ENCODE measurements at places on chromosomes 5 and 9.

DNA sequence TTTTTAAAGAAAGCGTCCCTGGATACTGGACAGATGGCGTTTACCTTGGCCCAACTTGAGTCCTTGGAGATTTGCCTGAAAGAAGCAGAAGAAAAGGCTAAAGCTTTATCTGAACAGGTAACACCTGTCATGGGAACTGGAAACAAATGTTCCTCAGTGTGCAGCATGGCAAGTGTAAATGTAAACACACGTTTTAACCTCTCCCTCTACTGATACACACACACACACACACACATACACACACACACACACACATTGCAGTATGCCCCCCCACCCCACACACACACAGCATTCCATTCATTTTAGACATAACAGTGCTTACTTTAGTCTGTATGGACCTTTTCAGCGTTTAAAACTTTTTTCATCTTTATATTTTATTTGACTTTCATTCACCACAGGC is 51.1 kb downstream of the CCDC192 start:
- DNase-seq, result no peak

DNA sequence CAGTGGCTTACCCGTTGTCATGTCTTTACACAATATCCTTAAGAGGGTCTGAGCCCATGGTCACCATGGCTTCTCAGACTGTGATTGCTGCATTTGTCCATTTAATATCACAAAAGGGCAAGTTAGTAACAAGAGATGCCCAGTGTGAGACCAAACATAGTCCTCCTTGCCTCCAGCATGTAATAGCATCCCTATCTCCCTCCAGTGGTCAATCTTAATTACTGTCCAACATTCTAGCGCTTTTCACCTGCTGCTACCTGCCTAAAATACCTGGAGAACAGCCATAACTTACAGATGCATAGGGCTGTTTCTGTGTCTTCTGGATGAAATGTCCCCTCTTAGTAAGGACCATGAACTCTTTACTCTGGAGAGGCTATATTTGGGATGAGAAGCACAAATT is 267.2 kb upstream of the DAB2 start:
- DNase-seq, result no peak

DNA sequence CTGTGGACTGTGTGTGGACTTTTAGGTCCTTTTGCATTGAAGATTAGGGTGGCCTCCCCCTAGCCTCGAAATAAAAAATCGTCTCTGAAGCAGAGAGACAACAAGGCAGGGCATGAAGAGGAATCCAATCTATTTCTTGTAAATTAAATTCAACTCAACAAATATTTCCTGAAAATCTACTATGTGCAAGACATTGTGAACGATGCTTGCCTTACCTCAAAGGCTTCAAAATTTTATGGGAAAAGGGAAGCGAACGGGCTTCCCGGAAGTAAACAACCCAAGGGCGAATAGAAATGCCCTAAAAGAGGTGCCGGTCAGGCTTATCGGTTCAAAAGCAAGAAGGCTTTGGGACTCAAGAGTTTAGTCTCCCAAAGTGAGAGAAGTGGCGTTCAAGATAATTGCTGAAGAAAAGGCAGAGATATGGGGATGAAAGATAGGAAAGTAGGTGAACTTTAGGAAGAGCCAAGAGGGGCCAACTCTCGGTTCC is 525 bp downstream of the KIF24 start:
- no peak for DNase-seq

DNA sequence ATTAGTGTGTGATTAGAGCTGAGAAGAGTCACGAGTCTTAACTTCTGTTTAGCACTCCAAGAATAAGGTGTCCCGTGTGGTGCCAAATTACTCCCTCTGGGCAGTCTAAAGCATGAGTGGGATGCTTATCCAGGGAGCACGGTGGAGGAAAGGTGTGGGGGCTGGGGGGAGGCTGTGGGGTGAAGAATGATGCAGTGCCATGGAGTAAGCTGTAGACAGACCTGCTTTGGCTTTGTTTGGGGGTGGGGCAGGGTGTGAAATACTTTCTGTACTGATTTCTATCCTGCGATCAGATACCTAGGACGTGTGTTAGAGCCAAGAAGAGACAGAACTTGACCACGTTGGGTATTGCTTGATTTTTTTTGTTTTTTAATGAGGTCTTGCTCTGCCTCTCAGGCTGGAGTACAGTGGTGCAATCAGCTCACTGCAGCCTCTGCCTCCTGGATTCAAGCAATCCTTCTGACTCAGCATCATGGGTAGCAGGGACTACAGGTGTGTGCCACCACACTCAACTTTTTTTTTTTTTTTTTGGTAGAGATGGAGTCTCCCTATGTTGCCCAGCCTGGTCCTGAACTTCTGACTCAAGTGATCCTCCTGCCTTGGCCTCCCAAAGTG is 232.8 kb downstream of the MAN2A1 start:
- DNase-seq, result no peak

- no peak for DNase-seq
Measured at GRCh38 chr5:97553604-97554452, 370.8 kb upstream of the RIOK2 start.

GRCh38 chr5:175415303-175415702 is 28.7 kb downstream of the DRD1 start:
- no peak for DNase-seq

DNA sequence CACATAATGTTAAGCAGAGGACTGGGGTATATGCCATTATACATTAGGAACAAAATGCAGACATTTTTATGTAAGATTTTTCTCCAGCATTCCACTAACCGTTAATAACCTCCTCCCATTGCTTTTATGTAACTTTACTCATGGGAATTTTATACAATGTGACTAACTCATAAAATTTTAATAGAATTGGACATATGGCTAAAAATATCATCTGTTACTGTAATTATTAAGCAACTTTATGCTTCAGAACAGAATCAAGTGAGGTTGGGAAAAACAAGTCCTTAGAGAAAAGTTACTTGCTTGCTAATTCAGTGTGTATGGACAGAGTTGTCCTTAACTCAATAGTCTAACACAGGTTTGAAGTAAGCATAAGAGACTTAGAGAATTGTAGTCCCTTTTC is 54.8 kb upstream of the PCSK1 start:
- DNase-seq, result no peak

DNA sequence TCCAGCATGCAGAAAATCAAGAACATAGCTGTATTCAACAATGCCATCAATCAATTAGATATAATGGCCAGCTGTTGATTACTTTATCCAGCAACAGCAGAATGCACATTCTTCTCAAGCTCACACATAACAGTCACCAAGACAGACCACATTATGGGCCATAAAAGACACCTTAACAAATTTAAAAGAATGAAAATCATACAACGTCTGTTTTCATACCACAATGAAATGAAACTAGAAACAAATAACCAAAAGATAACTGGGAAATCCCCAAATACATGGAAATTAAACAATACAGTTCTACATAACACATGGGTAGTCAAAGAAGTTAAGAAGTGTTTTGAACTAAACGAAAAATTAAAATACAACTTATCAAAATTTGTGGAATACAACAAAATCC is 130.9 kb upstream of the GNA14 start:
- no peak for DNase-seq

DNA sequence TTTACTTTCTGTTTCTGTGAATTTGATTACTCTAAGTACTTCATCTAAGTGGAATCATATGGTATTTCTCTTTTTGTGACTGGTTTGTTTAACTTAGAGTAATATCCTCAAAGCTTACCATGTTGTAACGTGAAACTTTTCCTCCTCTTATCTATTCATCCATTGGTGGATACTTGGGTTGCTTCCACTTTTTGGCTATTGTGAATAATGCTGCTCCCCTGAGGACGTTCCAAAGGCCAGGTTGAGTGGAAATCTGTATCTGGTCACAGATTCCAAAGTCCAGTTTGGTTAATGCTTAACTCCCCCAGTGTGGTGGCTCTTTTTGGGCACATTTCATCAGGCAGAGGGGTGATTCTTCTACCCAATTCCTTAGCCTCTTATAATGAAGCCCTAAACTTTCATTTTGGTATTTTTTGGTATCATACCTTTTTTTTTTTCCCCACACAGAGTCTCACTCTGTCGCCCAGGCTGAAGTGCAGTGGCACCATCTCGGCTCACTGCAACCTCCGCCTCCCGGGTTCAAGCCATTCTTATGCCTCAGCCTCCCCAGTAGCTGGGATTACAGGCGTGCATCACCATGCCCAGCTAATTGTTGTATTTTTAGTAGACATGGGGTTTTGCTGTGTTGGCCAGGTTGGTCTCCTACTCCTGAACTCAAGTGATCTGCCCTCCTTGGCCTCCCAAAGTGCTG is 65.4 kb downstream of the CMYA5 start:
- DNase-seq, result no peak

DNA sequence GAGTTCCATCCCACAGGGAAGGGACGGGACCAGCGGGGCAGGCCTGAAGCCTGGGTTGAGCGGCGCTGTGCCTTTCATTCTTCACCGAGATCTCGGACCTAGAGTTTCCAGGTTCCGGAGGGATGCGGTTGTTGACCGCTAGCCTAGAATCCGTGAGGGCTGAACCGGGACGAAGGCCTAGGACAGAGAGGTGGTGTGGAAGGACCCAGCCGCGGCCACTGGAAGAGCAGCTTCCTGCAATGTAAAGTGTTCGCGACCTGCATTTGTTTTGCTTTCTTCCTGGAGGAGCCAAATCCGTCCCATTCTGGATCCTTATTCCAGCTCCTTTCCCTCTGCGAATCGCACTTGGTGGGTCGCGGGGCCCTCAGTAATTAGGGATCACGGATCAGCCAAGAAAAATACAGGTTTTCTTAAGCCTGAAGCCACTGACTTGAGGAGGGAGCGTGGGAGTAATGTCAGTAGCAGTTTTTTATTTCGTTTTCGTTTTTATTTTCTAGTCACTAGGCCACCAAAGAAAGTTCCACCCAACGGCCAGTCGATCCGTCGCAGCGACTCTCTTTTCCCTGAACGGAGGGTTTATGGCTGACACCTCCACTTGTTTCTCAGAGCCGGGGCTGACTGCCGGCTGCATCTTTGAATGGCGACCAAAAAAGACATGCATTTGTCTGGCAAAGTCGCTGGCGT is 48.6 kb downstream of the ANXA2R start:
- DNase-seq, result peak; percentile 48

GRCh38 chr9:105297442-105298075 is 53.1 kb downstream of the SLC44A1 start:
- no peak for DNase-seq

GRCh38 chr9:4382722-4383317 is 83.0 kb upstream of the GLIS3 start:
- no peak for DNase-seq

GRCh38 chr9:105479846-105480245 is 32.0 kb downstream of the FSD1L start:
- no peak for DNase-seq

DNA sequence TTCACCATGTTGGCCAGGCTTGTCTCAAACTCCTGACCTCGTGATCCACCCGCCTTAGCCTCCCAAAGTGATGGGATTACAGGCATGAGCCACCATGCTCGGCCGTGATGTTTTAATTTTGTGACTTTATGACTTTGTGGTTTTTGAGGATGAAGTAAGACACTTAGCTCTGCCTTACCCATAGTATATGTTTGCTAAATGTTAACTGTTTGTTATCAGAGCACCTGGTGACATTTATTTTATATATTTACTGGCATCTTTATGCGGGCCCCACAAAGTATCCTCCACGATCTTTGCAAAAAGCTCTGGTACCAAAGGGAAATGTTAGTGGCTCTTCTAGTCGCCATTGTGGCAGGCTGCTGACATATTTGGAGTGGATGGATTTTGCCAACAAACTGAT is 6.7 kb downstream of the SLC23A1 start:
- no peak for DNase-seq

DNA sequence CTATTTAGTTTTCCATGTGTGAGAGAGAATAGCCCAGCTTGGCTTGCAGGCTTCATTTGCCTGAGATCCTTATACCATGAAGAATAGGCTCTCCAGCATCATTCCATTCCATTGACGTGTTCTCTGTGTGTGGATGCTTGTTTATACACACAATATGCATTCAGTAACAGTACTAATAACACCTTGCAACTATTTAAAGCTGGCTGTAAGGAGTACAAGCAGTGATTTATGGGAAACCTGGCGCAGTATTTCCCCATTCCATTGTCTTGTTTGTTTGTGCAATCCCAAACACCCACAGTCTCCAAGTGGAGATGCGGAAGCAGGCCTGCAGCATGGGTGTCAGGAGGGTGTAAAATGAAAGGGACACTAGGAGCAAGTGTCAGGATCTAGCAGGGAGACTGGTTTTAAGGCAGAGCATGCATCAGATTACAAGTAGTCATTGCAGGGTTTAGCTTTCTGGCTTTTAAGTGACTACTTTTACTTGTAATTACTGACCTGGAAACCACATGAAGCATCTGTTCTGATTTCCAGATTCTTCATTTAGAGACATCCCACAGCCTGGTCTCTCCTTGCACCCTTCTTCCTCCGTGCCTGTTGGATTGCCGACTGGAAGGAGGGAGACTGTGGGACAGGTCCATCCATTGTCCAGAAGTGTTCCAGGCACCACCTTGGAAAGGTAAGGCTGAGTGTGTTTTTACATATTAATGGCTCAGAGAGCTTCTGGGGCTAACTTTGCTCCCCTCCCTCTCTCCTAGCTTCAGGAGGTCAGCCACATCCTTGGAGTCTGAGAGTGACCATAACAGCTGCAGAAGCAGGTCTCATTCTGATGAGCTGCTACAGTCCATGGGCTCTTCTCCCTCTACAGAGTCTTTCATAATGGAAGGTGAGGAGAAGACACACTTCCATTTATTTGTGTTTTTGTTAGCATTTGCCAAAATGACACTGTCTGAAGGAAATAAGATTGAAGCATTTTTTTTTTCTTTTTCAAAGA is 241.6 kb downstream of the ARHGEF28 start:
- DNase-seq, result no peak

- no peak for DNase-seq
Measured at GRCh38 chr9:124659099-124659659, 111.9 kb downstream of the NR6A1 start.

GRCh38 chr5:137015540-137016116 is 483.5 kb downstream of the SPOCK1 start:
- DNase-seq, result no peak

DNA sequence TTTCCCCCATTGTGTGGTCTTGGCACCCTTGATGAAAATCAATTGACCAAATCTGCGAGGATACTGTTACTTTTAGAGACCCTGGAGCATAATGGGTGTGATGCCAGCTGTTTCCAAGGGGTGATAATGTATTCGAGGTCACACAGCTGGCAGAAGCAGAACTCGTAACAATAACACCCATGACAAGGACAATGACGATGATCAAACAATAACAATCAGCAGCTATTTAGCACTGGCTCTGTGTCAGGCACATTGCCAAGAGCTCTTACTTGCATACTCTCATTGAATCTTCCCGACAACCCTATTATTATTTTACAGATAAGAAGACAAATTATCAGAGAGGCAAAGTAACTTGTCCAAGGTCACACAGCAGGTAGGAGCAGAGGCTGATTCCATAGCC is 223.7 kb upstream of the MSX2 start:
- DNase-seq, result no peak

DNA sequence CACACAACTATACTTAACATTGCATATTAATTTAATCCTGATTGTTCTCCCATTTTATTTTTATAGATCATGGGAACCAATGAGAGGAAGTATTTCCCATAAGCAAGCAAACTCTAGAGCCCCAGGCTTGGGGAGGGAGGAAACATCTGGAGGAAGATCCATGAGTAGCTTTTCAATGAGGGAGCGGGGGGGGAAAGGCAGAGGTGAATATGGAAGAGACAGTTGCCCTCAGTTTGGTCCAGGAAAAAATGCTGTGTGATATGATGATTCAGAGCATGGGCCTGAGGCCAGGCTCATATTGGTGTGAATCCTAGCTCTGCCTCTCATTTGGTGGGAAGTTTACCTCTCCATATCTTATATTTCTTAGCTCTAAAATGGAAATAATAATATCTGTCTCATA is 42.2 kb upstream of the ALDOB start:
- no peak for DNase-seq

- no peak for DNase-seq
Measured at GRCh38 chr9:30723656-30724055, 1660.8 kb upstream of the ACO1 start.

GRCh38 chr9:2936221-2936620 is 92.3 kb upstream of the PUM3 start:
- DNase-seq, result no peak
